ENCODE measurements at places on chromosomes 11 and 22.

DNA sequence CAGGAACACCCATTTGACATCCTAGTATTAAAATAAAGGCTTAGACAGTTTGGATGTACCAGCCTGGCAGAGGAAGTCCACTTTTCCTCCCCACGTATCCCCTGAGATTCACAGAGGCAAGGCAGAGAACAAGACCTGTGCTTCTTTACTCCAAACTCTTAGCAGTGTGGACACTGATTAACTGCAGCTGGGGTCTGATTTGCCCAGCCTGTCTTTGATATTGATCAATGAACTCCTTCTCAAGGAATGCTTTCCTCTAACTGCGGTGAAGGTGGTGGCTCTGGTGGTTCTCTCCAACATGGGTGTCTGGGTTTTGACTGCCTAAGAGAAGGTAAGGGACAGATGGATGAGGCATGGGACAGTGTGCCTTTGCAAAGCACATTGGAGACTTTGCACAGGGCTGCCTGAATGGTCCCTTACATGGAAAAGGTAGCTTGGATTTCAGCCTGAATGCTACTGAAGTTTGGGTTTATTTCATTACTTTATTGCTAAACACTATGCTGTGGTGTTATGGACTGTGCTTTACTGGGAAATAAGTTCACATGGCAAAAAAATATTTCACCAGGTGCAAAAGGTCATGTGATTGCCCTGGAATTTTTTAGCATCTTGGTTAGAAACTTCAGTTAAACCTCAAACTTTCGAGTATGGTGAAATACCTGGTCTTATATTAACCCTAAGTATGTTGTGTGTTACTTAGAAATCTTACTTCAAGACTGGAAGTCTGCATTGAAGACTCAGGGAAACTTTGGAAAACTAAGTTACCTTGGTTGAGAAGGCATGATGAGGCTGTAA, 1.8 kb downstream of the GAS2 start:
- no peak for DNase-seq

GRCh38 chr11:28736256-28736655, 628.1 kb downstream of the METTL15 start:
- no peak for DNase-seq

GRCh38 chr22:32486656-32487390, 12.2 kb downstream of the FBXO7 start:
- DNase-seq, result no peak

GRCh38 chr11:119112314-119113020, 5.3 kb downstream of the C2CD2L start:
- no peak for DNase-seq

GRCh38 chr22:30615543-30615954, 8.6 kb downstream of the TCN2 start:
- no peak for DNase-seq
